Myocyte (in vitro differentiated cells): ENCODE measurements at places on chromosomes 2 and 18. TPM values are rescaled to one million over a fixed set of nuclear protein-coding genes. Genes with fewer than 3 reads are reported as not detected.

DNA sequence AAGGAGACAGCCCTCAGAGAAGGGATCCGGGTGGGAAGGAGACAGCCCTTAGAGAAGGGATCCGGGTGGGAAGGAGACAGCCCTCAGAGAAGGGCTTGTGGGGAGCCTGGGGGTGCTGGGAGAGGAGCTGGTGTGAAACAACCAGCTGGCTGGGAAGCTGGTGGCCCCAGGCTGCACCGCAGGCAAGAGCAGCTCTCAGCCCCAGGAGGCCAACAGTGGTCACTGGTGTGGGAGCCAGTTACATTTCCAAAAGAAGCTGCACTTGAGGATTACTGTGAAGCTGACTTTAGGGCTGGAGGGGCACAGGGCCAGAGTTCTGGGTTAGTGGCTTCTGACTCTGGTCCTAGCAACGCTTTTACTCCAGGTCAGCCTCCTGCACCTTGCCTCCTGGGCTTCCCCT, 3.3 kb downstream of the HES6 start:
- no peak for DNase-seq

DNA sequence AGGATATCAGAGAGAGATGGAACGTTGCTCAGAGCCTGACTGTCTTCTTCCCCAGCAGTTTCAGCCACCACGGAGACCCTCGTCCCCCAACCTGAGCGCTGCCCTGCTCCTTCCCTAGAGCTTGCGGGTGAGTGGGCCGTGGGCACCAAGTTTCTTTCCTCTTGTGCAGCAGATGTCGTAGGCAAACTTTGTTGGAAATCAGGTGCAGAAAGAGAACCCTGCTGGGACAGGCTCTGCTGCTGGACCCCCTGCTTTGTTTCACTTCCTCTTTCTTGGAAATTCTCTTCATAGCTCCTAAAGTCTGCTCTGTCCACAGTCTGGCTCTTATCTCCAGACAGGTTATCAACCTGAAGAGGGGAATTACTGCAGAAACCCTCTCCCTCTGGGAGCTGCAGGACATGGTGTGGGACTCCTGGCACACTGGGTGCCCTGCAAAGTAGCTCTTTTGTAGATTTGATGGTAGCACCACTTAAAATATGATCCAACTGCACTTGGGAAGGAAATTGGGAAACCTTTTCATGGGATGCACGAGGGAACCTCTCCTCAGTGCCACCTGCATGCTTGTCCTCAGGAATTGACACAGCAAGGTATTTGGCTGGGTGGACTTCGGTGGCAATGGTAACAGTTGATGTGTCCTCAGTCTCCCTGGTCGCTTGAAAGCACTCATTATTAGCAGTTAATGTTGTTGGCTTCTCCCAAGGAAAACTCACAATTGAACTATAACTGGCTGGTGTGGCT, 92.2 kb downstream of the ALPK2 start:
- no peak for DNase-seq

DNA sequence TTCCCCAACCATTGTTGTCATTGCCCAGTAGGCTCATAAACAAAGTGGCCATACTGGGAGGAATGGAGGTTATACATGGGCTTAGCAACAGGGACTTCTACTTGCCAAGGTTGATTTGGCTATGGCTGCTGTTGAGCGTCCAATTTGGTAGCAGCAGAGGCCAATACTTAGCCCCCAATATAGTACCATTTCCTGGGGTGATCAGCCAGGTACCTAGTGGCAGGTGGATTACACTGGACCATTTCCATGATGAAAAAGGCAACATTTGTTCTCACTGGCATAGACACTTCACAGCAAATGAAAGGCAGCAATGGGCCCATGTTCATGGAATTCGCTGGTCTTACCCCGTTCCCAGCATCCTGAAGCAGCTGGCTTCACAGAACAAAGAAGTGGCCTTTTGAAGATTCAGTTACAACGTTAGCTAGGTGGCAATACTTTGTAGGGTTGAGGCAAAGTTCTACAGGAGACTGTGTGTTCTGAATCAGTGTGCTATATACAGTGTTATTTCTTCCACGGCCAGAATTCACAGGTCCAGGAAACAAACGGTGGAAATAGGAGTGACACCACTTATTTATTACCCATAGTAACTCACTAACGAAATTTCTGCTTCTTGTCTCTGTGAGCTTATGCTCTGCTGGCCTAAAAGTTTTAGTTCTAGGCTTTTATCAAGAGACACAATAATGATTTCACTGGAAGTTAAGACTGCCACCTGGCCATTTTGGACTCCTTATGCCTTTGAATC, 37.5 kb downstream of the FBXO11 start:
- no peak for DNase-seq

DNA sequence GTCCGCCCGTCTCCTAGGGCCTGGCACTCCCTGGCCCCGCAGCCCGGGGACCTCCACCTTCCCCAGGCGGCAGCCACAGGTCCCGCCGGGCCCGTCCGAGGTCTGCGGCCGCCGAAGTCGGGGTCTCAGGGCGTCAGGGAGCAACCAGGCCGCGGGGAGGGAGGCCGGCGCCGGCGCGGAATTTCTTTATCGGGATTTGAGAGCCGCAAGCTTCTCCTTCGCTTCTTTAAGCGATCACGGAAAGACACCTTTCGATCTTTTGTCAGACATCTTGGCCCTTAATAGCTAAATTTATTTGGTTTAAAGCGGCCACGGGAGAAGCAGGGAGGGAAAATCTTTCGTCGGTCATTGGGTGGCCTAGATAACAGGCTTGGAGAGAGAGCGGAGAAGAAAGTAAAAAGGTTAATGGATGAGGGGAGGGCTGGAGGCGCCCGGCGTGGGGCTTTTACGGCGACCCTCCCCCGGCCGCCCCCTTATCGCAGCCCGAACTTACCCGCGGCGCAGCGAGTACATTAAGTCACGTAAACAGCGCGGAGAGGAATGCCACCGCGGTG, 4.3 kb upstream of the GATA6 start:
- no peak for DNase-seq

DNA sequence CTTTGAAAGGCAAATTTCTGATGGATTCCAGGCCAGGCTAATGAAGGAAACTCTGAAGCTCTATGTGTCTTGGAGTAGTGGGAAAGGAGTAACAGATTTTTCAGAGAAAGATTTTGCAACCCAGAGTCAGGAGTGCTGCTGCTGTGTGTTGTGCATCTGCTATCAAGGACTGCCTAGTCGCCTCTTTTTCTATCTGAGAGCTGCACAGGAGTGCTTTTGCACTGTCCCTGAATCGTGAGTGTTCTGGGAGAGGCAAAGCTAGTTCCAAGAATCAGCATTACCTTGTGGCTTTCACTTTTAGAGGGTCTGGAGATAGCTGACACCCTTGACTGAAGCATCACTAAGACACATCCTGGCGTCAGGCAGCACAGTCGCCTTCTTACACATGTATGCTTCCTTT, 336.4 kb downstream of the PARD3B start:
- DNase-seq = no peak

- DNase-seq = no peak
Measured at GRCh38 chr18:13324880-13325279, 106.3 kb downstream of the LDLRAD4 start.

DNA sequence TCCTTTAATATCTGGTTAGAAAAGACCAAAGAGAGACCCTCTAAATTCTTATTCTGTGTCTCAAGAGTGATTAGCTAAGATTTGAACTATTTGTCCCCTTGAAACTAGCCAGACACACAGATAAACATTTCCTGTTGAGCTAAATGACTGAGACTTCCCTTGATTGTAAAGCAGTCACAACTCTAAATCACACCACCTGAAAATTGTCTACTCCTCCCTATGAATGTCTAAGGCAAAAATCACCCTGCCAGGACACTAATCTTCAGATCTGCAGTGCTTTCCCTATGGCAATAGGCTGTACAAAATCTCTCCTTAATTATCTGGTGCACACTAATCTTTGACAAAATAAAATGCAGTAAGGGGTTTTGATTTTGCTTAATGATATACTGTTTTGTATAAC, 200.5 kb upstream of the GULP1 start:
- DNase-seq = no peak

DNA sequence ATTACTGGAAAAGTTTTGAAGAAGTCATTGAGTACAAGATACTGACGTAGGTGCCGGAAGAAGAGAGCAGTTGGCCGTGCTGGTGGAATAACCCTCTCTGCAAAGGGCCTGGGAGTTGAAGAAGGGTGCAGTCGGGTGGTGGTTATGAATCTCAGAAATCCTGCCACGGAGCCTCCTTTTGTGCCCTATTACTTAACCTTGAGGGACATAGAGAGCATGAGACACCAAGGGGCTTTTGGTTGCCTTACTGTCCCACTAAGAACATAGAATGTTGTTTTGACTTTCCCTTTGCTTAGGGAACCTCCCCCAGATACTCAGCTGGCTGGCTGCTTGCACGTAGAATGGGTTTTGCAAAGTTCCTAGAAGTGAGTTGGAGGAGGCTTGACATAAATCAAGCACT, 1.3 kb upstream of the CD28 start:
- no peak for DNase-seq

DNA sequence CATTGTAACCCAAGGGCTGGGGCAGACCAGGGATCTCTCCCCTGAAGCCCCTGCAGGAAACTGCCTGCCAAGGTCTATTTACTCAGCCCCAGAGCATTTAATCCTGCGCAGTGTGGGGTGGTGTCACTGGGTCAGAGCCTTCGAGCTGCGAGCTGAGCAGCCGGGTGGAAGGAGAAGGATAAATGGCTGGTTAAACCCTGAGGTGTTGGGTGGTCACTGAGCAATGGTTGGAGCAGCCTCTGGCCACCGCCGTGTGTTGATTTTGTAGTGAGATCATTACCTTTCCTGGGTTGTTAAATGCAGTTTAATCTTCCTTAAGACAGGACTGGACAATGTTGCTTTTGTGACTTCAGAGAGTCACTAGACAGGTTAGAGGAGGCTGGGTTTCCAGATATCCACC, 98.1 kb downstream of the SETBP1 start:
- no peak for DNase-seq

DNA sequence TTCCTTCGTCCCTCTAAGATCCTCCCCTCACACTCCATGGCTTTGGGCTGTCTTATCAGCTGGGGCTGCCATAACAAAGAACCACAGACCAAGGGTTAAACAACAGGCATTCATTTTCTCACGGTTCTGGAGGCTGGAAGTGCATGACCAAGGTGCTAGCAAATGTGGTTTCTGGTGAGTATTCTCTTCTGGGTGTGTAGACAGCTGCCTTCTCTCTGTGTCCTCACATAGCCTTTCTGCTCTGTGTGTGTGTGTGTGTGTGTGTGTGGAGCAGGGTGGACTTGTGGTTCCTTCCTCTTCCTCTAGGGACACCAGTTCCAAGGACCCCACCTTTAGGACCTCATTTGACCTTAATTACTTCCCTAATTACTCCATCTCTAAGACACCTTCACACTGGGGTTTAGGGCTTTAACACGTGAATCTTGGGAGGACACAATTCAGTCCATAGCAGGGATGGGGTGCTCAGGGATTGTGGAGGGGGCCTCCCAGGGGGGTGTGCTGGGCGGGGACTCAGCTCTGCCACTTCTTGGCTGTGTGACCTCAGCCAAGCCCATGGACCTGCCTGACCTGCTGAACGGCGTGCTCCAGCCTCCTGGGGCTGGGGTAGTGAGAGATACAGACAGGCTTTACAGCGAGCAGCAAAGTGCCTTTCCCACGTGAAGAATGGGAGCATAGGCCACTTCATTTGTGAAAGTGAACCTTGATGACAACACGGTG, 38.0 kb downstream of the ACKR3 start:
- peak; percentile 90 for DNase-seq

GRCh38 chr2:71719520-71720282, 266.3 kb downstream of the DYSF start:
- no peak for DNase-seq

- no peak for DNase-seq
Measured at GRCh38 chr2:44953499-44953883, 12.0 kb downstream of the SIX3 start.

GRCh38 chr2:105537920-105538319, 139.1 kb upstream of the FHL2 start:
- DNase-seq = no peak

GRCh38 chr2:149527998-149528755, 59.4 kb downstream of the MMADHC start:
- DNase-seq = no peak

DNA sequence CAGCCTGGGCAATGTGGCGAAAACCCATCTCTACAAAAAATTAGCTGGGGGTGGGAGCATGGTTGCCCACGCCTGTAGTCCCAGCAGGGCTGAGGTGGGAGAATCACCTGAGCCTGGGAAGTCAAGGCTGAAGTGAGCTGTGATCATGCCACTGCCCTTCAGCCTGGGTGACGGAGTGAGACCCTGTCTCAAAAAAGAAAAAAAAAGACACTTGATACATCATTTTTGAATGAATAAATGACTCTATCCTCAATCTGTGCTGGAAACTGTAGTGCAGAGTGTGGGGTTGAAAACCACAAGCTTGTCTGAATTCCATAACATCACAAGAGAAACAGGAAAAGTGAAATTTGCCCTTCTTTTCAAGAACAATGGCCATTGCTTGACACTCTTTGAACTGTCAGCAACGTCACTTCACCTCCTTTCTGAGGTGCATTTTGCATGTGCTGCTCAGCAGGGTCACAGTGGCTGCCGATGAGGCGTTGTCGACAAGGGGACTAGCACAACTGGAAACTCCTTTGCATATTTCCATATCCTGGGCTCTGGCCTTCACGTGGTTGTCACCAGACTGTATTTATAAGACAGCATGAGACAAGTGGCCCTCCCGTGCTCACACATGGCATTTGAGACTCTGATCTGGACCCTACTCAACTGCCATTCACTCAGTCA, 54.2 kb downstream of the DDX1 start:
- DNase-seq = no peak

GRCh38 chr2:202519453-202519852, 115.3 kb upstream of the FAM117B start:
- DNase-seq = no peak

GRCh38 chr18:22322243-22322691, 95.4 kb downstream of the CTAGE1 start:
- no peak for DNase-seq

GRCh38 chr2:102841107-102841840, 79.4 kb downstream of the TMEM182 start:
- DNase-seq = peak; percentile 70

DNA sequence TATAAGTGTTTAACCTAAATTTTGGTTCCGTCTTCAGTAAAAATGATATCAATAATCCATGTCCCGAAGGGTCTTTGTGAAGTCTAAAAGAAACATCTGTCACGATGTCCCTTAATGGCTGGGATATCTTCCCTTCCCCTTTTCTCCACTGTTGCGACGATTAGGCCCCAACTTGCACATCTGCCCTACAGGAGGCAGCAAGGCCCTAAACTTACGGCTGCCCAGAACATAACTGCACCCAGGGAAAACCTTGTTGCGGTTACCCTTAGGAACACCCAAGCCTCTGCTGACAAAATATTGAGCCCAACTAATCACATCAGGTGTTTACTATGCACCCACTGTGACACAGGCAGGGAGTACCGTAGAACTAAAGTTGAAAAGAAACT, 1.3 kb upstream of the SMAD2 start:
- peak; percentile 30 for DNase-seq

GRCh38 chr2:145751629-145752028, 1231.7 kb upstream of the ZEB2 start:
- peak; percentile 59 for DNase-seq

PLEKHB2 gene
- total RNA-seq = 82.0 and 88.6 TPM in 2 replicates

ELOA2 gene
- not detected in 2 replicates for total RNA-seq

LRRTM4 gene
- total RNA-seq = not detected in 2 replicates

TUBA3E gene
- total RNA-seq = not detected in 2 replicates

STEAP3 gene
- total RNA-seq = 60.7 and 75.7 TPM in 2 replicates

ACKR3 gene
- not detected in 2 replicates for total RNA-seq

QPCT gene
- total RNA-seq = 0.24 TPM in 1 of 2 replicates, not detected in the other
